ENCODE measurements at places on chromosomes 5 and 9.

GRCh38 chr5:16160706-16161105, 18.9 kb downstream of the MARCHF11 start:
- no peak for DNase-seq

DNA sequence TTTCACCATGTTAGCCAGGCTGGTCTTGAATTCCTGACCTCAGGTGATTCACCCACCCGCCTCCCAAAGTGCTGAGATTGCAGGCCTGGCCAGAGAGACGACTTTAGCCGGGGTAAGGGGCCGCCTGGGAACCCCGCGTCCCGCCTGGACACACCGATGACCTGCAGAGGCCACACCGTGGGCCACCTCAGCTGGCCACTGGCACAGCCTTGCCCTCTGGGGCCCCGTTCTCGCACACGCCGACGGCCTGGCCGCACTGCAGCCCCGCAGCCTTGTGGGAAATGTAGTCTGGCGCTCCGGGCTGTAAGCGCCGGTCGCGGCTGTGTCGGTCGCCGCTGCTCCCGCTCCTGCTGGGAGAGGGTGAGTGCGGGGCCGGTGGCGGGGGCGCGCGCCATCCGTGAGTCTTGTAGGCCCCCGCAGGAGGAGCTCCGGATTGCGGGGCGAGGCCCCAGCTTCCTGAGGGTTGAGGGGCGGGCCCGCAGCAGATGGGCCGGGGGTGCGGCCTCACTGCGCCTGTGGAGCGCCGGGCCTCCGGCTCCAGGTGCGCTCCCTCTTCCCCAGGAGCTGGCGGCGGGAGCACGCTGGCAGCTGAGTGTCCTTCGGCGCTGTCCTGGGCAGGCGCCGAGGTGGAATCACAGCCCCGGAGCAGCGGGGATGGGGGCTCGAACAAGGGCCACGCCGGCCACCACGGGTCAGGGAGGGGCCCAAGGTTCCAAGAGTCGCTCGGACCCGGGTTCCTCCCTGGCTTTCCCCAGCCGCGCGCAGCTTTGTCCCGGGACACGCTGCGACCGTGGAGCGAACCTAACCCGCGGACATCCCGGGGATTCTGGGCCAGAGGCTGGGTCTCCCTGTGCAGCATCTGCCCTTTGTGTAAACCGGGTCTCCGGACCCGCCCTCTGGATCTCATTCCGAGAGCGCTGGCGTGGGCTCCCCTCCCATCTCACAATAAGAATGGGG, at the start of gene ZFP2:
ZFP2 (plus strand) TSS at position 299 of the 957 bp plus-strand sequence. CDS start 35,401 bp downstream, outside the sequence.
- DNase-seq, result no peak

GRCh38 chr9:113785334-113785733, 90.8 kb upstream of the ZNF618 start:
- DNase-seq, result no peak

- no peak for DNase-seq
Observed at GRCh38 chr5:7377761-7378160, 18.2 kb upstream of the ADCY2 start.

DNA sequence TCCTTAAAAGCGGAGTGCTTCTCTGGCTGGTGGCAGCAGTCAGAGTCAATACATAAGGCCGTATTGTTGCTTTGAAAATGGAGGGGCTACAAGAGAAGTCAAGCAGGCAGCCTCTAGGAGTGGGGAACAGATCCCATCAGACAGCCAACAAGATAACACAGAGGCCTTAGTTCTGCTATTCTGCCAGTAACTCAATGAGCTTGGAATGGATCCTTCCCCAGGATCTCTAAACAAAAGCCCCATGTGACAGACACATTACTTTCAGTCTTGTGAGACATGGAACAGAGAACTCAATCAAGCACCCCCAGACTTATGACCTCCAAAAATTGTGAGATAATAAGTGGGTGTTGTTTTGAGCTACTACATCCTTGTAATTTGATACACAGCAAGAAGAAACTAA, 158.6 kb downstream of the RFX3 start:
- no peak for DNase-seq

DNA sequence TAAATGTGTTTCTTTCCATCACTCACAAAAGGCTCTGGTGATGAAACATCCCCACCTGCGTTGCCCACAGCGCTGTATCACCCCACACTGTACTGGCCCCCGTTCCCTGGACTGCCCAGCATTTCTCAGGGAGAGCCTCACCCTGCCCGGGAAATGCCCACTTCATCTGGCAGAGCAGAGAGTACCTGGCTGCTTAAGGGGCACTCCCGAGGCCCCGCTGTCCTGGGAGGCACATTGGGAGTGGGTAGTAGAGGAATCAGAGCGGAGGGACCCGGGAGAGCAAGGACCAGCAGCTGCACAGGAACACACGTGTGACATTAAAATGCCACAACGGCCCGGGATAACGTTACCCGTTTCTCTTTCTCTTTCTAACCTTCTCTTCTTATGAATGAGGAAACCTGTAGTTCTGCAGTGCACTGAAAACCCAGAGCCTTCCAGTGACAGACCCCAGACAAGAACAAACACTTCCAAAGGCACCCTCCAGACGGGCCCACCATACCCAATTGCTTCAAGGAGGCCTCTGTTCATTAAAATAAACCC, 110.0 kb downstream of the ROR2 start:
- no peak for DNase-seq
